ENCODE measurements at places on chromosomes 11 and 22. TPM values are rescaled to one million over a fixed set of nuclear protein-coding genes. Genes with fewer than 3 reads are reported as not detected.

DNA sequence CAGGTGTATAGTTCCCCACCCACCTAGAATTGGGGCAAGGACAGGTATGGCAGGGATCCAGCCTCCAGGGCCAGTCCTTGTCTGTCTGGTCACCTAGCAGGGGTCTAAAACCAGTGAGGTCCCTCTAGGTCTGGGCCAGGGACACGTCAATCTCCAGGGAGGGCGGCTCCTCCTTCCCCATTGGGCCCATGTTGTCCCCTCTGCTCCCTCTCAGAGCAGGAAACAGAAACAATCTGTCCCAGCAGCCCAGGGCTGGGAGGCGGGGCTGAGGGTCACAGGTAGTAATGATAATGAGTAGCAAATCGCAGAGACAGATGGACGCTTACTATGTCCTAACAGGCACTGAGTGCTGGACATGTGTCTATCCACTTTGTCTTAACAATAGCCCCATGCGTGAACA, 22.8 kb upstream of the SYT7 start:
- no peak for DNase-seq

DNA sequence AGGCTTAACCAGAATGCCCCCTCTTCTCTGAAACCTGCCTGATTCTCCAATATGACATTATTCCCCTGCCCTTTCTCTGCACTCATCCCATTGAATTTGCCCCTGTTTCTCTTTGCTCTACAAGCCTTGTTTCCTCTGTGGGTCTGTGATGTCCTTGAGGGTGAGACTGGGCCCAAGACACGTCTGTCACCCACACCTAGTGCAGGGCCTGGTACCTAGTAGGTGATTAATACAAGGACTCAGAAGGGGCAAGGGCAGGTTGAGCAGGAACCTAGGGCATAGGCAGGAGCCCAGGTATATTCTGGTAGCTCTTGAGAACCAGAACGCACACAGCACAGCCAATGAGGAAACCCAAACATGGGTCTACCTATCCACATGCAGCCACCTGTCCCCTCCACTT, 81.9 kb upstream of the HMGXB4 start:
- DNase-seq, result no peak

GRCh38 chr11:118870396-118871343, 13.0 kb upstream of the CXCR5 start:
- DNase-seq, result peak; percentile 26

GRCh38 chr11:12636871-12637410, 37.3 kb upstream of the TEAD1 start:
- no peak for DNase-seq

CBX7 gene
- 2.7 TPM for total RNA-seq

AIFM3 gene
- 0.35 TPM for total RNA-seq

TOMT gene
- not detected for total RNA-seq
